ENCODE measurements at places on chromosomes 1 and 21.

DNA sequence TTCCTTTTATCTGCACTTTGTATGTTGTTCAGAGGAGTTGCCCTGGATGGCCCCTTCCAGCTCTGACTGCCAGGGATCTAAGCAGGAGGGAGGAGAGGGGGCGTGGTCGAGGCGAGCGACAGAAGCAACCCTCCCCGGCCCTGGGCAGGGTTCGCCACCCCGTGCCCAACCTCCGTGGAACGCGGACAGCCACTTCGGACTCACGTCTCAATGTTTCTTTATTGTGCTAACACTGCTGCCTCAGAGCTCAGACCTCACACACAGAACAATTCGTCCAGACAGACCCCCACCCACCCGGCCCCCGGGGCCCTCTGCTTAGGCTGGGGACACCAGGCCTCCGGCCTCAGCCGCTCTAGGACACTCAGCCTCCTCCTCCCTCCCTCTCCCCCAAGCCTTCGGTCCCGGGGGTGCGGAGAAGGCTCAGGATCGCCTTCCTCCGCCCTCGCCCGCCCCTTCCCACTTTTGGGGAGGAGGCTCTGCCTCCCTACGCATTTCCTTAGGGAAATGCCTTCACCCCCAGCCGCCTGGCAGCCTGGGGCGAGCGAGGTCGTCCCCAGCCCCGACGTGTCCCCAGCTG, 8.3 kb downstream of the VSIG8 start:
- DNase-seq: no peak

- no peak for DNase-seq
Observed at GRCh38 chr1:167328306-167328815, 107.7 kb downstream of the POU2F1 start.

GRCh38 chr1:29469457-29469856, 233.1 kb downstream of the PTPRU start:
- no peak for DNase-seq

GRCh38 chr1:13829152-13829769, 129.3 kb downstream of the PRDM2 start:
- no peak for DNase-seq

GRCh38 chr1:91891454-91891853, 5.5 kb upstream of the TGFBR3 start:
- DNase-seq: no peak

DNA sequence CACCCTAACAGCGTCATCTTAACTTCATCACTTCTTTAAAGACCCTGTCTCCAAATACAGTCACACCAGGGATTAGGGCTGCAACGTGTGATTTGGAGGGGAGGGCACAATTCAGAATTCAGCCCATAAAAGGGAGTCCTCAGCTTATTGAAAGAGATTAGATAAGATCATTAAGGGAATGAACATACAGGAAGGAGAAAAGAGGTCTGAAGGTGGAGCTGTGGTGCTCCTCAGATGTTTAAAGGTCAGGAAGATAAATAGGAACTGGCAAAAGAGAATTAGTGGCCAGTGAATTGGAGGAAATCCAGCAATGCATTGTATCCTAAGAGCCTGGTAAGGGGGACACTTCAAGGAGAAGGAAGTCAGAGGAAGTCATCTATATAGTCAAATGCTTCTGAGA, 113.5 kb downstream of the PROX1 start:
- no peak for DNase-seq

DNA sequence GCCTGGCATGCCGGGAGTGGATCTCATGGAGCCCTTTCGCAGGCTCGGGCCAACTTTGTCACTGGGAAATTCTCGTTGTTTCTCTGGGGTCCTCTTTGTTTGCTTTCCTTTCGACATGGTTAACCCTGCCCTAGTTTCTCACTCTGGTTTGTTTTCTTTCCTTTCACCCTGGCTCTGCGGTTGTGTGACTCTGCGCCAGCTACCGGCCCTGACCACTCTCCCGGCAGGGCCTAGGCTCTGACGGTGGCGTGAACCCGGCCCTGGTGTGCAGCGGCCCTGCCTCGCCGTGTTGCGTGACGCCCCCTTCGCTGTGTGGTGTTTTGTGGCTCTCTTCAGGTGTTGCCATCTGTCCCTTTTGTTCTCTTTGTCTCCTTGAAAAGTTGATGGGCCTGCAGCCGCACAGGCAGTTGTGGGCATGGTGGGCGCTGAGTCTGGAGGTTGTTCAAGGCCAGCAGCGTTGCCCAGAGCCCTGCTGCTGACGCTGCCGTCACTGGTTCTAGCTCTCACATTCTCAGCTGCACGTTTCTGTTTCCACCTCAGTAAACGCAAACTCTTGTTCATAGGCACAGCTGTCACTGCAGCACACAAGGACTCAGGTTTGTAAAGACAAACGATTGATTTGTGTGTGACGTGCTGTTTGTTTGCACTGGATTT, 64.6 kb upstream of the DIP2A start:
- DNase-seq: no peak

- DNase-seq: no peak
Observed at GRCh38 chr21:41445465-41445862, 19.4 kb downstream of the MX1 start.

DNA sequence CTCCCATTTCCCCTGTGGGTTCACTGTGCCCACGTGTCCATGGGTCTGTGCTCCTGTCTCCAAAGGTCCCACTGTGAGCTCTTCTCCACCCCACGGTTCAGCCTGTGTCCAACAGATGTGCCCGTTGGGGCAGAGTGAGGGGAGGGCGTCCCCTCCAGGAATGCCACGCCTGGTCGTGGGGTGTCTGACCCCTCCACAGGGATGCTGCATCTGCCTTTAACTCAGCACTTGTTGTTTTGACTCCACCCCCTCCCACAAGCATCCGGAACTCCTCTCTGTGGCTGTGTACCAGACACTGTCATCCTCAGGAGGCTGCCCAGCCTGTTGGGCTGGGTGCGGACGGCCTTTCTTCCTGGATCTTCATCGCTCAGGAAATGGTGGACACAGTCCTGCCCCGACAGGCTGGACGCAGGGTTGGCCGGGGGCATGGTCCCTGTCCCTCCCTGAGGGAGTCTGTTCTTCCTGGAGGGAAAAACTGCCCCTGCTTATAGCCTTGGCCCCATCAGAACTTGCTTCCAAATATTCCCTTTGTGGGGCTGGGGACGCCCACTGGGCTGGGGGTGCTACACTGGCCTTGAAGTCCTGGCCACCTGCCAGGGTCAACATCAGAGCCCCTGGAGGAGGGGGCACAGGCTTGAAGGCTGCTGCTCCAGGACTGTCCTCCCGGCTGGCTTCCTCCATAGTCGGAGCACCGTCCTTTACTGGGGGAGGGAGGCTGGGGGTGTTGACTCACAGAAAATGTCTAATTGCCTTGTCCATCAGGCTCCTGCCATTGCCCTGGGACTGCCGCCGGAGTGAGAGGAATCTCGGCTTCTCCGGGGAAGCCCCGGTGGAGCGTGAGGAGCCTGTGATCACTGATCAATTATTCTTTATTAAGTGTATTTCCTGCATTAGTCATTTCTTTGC, 182.0 kb upstream of the C1orf174 start:
- no peak for DNase-seq

- no peak for DNase-seq
Observed at GRCh38 chr1:47637111-47637685, 199.4 kb downstream of the FOXD2 start.

DNA sequence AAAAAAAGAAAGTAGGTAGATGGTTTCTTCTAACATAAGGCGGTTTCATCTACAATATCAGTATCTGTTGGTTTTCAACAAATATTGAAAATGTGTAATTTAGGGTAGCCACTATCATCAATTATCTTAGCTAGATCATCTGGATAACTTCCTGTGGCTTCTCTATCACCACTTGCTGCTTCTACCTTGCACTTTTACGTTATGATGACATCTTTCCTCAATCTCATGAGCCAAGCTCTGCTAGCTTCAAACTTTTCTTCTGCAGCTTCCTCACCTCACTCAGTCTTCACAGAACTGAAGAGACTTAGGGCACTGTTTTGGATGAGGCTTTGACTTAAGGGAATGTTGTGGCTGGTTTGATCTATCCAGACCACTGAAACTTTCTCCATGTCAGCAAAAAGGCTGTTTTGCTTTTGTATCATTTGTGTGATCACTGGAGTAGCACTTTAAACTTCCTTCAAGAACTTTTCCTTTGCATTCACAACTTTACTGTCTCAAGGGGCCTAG, 144.9 kb upstream of the HP1BP3 start:
- DNase-seq: no peak

- no peak for DNase-seq
Observed at GRCh38 chr1:49333906-49334305, 557.2 kb upstream of the BEND5 start.

DNA sequence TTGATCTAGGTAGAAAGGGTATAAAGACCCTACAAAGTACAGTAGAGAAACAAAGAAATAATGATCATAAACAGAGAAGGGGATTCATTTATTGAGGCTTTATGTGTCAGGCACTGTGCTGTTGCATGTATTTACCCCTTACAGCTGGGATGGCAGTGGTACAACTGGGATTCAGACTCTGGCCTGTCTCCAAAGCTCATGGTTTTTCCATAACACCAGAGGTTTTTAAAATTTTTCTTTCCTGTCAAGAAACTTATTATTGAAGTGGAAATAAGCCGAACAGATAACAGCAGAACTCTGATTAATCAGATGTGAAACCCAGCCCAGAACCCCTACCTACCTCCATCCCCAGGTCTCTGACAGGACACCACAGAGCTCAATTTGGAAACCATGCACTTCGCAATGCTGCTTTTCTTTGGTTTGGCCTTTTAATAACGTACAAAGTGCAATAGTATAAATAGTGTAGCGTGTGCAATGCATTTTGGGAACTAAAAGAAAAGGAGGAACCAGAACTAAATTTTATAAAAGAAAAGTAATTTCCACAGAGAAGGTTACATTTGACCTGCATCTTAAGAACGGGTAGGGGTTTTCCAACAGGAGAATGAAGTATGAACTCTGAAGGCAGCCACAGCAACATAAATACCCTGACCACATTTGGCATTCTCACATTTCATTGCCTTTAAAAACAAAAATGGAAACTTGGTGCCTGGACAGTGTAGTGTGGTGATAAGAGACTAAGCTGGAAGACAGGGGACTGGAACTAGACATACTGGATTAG, 92.0 kb upstream of the S1PR1 start:
- no peak for DNase-seq

- DNase-seq: no peak
Observed at GRCh38 chr1:160868141-160868540, 5.5 kb upstream of the CD244 start.

- DNase-seq: no peak
Observed at GRCh38 chr1:226654668-226655055, 84.4 kb downstream of the ITPKB start.

DNA sequence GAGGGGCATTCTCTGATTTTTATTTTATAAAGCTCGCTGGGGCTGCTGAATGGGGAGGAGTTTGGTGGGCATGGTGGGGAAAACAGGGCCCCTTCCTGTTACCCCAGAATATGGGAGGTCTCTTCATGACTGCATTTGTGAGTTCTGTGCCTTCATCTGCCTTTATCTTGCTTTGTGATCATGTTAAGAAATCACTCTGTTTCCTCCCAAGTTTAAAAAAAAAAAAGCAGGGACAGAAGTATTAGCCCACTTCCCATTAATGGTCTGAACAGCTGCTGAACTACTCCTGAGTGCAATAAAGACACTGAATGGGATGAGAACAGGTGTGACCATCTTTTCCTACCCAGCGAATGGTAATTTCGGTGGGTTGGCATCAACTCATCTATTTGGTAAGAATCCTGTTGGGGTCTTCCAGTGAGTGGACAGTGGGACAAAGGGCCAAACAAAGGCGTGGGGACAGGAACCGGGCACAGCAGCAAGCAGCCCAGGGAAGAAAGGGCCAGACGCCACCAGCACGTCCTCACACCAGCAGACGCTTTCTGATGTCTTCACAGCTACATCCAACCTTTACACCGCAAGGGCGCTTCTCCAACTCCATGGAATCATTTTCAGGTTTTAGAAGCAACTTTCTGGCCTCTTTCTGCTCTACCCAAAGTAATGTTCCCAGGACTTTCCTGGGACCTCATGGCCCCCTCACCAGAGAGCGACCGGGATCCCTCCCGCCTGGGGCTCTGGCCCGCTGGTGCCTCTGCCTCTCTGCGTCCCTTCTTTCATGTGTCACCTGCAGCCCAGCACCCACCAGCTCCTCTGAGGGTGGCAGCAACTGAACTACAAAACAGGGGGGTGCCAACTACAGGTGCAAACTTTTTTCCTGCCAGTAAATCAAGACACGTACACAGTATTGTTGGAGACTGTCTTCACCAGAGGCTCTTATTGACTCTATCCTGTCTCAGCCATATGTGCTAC, 160.2 kb downstream of the ADSS2 start:
- DNase-seq: no peak

DNA sequence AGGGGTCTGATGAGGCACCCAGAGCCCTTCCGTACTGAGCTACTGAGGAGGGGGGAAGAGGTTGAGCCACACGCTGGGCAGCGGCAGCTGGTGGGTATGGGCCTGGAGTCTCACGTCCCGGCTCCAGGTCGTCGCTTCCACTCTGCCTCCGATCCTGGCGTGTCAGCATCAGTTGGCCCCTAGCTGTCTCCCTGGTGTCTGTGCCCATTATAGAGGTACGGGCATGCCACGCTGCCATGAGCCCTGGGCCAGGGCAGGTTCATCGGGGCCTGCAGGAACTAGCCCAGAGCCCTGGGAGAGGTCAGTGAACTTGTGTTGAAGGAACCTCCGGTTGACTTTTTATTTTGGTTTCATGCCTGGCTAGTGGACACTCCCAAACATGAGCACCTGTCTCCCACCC, 18.2 kb downstream of the COQ8A start:
- no peak for DNase-seq

Data from NCI-H187 treated with DMSO at 0.1 percent for 48 hours (cell line).